Lung microvascular endothelial cell (primary cell): ENCODE measurements at places on chromosomes 6 and 20. TPM values are rescaled to one million over a fixed set of nuclear protein-coding genes. Genes with fewer than 3 reads are reported as not detected.
A peak's percentile ranks its signal among the peaks of the same experiment; 100 is the strongest.

GTSF1L gene
- total RNA-seq: not detected in 2 replicates

VSX1 gene
- not detected in 2 replicates for total RNA-seq

TOX2 gene
- 0.60 and 1.7 TPM in 2 replicates for total RNA-seq

FNDC1 gene
- not detected in 2 replicates for total RNA-seq

SLC17A2 gene
- not detected in 2 replicates for total RNA-seq

BTN1A1 gene
- not detected in 2 replicates for total RNA-seq

CDH26 gene
- 0.22 and 0.40 TPM in 2 replicates for total RNA-seq

LY6G6D gene
- not detected in 2 replicates for total RNA-seq

MPIG6B gene
- not detected in 2 replicates for total RNA-seq

- DNase-seq: no peak
Measured at GRCh38 chr20:50721881-50722281, 9.5 kb upstream of the PARD6B start.

GRCh38 chr20:56755201-56755600, 126.1 kb downstream of the TFAP2C start:
- no peak for DNase-seq

- DNase-seq: no peak
Measured at GRCh38 chr6:169867751-169868191, 116.3 kb downstream of the ERMARD start.

- no peak for DNase-seq
Measured at GRCh38 chr6:120384671-120385070, 949.6 kb downstream of the TBC1D32 start.

DNA sequence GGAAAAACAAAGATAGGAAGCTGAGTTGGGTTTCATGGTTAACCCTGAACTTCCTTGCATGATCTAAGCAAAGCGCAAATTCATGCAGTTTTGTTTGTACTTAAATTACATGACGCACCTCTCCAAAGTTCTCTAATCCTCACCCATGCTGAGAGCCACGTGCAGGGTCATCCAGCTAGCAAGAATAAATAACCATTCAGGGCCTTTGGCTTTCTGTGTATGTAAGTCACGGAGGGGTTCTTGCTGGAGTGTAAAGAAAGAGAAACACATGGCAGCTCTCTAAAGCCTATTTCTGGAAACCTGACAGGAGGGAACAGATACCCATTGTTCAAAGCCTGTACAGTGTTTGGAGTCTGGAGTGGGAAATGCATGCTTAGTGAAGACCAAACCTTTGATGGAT, 171.7 kb upstream of the CCN2 start:
- DNase-seq: peak; percentile 24

DNA sequence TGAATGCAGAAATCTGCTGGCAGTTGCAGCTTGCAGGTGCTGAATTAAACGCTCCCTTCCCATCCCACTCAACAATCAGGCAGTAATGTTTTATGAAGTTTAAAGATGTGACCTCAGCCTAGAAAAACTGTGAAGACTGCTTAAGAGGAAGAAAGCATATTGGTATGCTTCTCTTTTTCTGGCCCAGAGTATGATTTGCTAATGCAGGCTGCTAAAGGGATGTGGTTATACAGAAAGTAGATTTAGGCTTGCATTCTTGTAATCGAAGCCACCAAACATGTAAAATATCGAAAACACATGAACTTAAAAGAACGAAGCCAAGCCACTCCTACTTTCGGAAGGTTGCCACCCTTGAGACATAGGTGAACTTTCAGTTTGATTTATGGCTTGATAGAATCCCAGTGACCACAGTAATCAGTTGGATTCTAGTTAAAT, 40.7 kb downstream of the MAP3K5 start:
- no peak for DNase-seq

DNA sequence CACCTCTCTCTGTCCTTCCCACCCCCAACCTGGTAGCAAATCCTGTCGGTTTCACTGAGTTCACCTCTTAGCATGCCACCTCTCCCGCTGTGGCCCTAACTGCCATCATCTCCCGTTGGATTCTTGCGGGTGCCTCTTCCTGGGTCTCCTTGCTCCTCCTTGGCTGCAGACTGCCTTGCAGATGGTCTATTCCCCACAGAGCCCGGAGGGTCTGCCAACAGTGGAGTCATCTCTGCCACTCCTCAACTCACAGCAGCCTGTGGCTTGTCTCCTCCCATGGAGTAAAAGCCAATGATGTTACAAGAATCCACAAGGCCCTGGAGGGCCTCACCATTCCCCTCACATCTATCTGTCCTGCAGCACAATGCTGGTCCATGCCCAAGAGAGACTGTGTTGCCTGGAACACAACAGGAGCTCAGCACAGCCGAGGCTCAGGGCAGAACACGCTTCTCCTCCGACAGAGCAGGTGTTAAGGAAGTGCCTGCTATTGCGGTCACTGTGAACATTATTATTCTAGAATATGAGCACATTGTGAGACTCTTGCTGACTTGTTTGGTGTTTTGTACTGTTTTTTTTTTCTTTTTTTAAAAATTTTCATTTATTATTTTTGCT, 241.8 kb upstream of the SULF2 start:
- DNase-seq: no peak

DNA sequence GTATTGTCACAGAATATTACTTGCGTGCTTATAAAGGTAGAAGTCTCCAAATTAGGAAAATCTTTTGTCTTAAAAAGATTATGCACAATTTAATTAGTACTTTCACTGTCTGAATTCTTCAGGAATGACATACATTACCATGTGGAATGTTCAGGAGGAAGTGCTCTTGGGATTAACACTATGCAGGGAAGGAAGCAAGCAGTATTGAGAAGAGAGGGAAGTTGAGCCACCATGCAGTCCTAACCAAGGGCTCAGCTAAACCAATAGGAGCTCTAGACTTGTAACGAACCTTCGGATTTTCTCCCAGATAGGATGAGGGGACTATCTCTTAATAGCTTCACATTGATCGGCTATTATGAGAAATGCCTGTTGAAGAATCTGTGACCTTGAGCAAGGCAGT, 918.4 kb upstream of the MANEA start:
- no peak for DNase-seq

DNA sequence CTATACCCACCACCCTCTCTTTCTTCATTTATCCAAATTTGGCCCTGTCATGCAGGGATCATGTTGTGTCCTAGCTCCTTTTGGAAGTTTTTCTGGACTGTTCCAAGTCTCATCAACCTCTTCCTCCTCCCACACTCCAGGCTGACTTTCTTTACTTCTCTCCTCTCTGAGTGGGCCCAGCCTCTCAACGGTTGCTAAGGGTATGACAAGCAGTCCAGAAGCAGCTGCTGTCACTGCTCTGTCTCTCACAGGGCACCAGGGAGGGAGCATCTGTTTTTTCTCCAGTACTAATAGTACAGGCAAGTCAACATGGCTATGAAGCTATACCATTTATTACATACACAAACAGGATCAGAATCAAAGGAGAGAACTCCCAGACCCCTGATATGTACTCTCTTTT, 8.2 kb downstream of the NT5DC1 start:
- DNase-seq: no peak

DNA sequence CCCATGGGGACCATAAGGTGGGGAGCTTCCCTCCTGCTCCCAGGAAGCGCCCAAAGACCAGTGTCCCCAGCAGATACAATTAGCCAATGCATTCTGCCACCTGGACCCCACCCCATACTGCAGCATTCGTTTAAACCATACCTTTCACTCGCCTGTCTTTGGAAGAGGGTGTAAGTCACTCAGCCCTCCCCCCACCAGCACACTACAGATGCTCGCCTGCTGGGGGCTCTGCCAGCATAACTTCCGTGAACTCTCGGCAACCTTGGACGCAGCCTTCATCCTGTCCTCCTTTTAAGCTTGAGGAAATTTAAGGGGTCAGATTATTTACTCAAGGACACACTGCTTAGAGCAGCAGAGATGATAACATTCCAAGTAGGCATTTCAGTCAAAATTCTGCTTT, 94.4 kb upstream of the NAA20 start:
- DNase-seq: no peak

DNA sequence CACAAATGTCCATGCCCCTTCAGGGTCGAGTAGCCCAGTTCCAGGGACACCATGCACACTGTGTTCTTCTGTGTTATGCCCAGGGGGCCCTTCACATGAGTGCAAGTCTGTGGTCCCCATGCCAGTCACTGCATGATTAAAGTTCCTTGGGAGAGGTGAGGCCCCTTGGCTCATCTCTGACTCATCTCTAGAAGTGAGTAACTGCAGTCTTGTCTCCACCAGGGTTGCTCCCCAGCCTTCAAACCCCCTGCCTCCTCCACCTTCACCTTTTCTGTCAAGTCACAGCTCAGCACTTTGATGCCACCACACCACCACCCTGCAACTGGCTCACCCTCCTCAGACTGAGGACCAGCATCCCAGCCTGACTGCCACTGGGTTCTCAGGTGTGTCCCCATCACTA, 161.7 kb downstream of the UNC5CL start:
- no peak for DNase-seq

GRCh38 chr20:62824476-62825332, 7.9 kb downstream of the COL9A3 start:
- DNase-seq: peak; percentile 54

GRCh38 chr20:62226707-62227590, 6.9 kb upstream of the HRH3 start:
- no peak for DNase-seq

DNA sequence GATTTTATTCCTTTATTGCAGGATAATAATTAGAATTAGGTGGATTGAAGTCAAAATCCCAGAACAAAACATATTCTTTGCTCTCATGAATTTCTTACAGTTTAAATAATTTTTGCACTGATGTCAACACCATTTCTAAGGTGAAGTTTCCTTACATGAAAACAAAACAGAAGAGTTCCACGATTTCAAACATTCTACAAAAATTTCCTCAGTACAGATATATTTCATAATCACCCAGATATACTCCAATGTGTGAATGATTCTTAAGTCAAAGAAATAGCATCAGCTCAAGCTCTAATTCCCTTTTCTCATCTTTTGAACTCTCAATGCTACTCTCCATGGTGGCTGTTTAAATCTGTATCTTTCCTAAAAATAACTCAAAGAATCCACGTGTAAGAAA, 39.5 kb upstream of the THBS2 start:
- DNase-seq: no peak

GRCh38 chr20:57371363-57371762, 19.8 kb upstream of the RBM38 start:
- no peak for DNase-seq

DNA sequence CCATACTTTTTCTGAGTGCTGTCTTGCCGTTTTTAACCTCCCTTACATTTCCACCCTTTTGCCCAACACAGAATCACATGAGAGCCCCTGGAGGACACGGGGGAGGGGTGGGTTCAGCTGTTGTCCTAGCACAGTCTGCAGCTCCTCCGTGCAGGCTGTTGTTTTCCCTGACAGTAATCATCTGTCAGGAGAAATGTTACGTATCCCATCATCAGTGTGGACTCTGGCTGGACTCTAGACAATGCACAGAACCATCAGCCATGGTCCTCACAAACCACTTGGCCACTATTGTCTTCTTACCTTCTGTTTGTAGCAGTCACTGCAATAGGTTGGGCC, 92.1 kb downstream of the RIN2 start:
- no peak for DNase-seq

DNA sequence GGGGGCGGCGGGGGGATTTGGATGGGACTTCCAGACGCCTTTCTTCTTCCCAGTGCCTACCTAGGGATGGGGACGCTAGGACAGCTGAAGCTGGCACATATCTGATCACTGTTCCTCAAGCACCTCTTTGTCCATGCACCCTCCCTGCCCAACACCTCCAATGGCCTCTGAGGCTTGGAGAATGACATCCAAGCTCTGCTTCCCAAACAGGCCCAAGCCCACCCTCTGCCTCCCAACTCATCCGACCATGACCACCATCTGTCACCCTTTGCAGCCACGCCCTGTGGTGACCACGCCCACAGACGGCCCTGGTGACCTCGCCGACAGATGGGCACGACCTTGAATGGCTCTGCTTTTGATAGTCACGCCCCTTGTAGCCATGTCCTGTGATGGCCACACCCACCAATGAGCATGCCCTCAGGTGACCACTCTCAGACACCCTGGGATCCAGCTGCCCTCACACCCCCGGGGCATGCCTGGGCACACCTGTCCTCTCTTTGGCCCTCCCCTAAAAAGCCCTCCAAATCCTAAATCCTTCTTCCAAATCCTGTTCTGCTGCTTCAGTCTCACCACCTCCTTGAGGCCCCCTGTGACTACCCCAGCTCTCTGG, 51.0 kb downstream of the SSR1 start:
- no peak for DNase-seq

GRCh38 chr6:95244751-95245150, 332.6 kb upstream of the MANEA start:
- DNase-seq: no peak

GRCh38 chr6:57102976-57103375, 13.0 kb downstream of the ZNF451 start:
- DNase-seq: no peak

DNA sequence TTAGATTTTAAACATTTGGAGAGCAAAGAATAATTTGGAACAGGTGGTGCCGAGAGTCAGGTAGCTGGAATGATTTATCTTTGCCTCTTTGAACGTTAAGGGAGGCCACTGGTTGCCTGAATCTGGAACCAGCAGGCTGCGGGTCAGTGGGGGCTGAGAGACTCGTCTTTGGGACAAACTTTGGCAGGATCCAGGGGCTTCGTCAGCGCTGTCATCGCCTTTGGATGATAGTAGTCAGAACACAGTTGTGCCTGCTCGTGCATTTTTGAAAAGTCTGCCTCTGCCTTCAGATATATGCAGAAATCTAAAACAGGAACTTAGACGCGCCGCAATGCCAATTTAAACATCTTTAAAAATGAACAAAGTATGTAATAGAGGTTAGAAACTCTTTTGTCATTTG, 5.0 kb downstream of the EYA2 start:
- no peak for DNase-seq

DNA sequence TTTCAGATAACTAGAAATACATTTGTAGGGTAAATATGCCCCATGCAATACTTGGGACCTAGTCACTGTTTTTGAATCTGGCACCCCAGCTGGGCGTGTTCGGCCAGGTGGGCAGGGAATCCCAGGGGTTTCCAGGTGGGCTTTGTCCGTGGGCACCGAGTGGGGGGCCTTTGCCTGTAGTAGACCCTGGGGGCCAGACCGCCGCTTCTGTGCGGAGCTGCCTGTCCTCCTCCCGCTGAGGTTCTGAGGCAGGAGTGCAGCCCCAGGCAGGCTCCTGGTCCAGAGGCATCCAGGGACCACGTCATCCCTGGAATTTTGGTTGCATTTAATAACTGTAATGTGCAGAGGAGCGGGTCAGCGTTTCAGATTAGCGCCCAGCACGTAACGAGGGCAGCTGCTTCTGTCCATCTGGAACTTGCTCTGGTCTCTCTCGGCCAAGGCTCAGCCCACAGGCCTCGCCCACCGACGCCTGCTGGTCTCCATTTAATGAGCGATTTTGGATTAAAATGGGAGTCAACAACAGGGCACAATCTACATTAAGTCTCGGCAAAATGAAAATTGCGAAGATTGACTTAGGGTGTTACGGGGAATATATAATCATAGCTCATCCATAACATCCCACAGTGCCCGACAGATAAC, 12.8 kb downstream of the BHLHE23 start:
- no peak for DNase-seq
